ENCODE measurements at places on chromosomes 3 and 15.

DNA sequence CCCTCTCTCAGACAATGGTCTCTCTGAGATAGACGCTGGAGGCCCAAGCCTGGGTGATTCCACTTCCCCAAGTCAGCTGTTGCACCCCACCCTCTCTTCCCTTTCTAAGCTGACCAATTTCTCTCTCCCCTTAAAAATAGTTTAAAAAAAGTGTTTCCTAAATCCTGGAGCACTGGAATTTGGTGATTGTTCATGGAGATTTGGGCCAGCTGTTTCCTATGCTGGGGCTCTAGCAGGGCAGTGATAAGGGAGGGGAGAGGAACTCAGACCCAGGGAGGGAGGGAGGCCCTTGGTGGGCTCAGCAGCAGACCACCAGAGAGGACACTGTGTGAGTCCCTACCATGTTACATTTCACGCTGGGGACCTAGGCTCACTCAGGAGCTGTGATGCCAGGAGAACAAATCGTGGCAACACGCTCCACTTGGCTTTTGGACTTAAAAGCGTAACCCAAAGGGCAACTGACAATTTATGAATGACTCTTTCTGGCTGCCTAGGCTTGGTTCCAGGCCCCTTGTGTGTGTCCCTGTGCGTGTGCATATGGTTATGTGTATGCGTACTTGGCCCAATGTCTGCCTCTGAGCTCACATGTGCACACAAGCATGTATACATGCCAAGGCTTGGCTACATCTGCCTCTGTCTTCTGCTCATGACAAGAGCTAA, 59.8 kb upstream of the INSYN1 start:
- no peaks in the 10 kb centered on the region for H3K36me3 ChIP-seq
- H3K27ac ChIP-seq, result no peak overlapping the region
- H3K4me1 ChIP-seq, result no peaks in the 10 kb centered on the region
- H3K27me3 ChIP-seq, result peaks cover 8% of the 10 kb centered on the region

- no peaks in the 10 kb centered on the region for H3K27me3 ChIP-seq
- H3K36me3 ChIP-seq, result no peaks in the 10 kb centered on the region
- no peak overlapping the region for H3K4me3 ChIP-seq
- H3K4me1 ChIP-seq, result no peaks in the 10 kb centered on the region
These were observed 45.5 kb downstream of the PPM1L start for GRCh38 chr3:160801386-160802118.

- no peak overlapping the region for H3K4me3 ChIP-seq
- no peaks in the 10 kb centered on the region for H3K4me1 ChIP-seq
- H3K27me3 ChIP-seq, result no peaks in the 10 kb centered on the region
- H3K36me3 ChIP-seq, result no peaks in the 10 kb centered on the region
These were observed 26.4 kb downstream of the NUP210 start for GRCh38 chr3:13393427-13394360.

GRCh38 chr3:77204788-77205187, 164.9 kb downstream of the ROBO2 start:
- no peaks in the 10 kb centered on the region for H3K27me3 ChIP-seq
- no peak overlapping the region for H3K4me3 ChIP-seq
- H3K36me3 ChIP-seq, result no peaks in the 10 kb centered on the region

DNA sequence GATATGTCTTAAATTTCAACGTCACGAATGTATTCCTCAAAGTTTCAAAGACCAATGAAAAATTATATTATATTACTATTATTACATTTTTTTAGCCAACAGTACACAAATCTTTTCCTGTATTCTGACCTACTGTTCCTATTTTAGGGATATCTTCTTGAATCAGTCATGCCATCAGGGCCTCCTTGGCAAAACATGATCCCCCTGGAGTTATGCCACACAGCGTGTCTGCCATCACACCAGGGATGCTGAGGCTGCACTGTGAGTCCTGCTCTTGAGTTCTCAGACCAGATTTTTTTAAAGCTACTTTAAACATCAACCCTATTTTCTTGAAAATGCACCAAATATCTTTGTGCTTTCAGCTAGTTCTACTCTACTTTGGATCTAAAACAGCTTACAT, 425.9 kb upstream of the ZNF385D start:
- DNase-seq, result no peak
- no peak overlapping the region for H3K27ac ChIP-seq
- H3K36me3 ChIP-seq, result no peaks in the 10 kb centered on the region
- no peaks in the 10 kb centered on the region for H3K27me3 ChIP-seq

DNA sequence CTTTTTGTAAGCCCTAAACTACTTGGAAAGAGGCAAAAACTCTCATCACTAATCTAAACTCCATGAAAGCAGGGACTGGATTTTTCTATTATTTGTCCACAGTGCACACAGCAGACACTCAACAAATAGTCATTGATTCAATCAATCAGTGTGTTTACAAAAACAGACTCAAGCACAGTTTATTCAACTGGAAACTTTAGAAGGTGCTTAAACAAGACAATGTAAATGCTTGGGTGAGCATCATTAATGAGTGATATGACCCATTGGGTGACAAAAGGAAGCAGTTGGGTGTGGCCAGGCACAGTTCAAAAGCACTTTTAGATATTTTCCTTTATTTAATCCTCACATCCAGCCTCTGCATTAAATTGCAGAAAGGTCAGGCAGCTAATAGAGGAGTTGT, 32.0 kb upstream of the PPP4R2 start:
- H3K27ac ChIP-seq, result no peak overlapping the region
- no peaks in the 10 kb centered on the region for H3K4me1 ChIP-seq
- H3K27me3 ChIP-seq, result no peaks in the 10 kb centered on the region
- no peak overlapping the region for H3K4me3 ChIP-seq

DNA sequence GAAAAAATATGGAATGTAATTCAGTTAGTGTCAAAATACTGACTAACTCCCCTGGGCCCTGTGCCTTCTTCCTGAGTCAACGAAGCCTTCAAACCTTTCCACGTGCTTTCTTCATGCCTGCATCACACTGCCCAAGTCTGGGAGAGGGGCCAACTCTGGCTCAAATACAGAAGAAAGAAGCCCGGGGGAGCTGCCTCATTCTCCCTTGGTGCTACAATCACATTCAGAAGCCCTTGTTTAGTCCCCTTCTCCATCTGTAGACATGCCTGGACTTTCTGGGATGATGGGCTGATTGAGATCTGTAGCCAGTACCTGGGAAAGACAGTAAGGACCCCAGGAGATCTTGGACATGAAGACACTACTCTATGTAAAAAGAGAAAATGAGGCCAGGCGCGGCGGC, 77.8 kb upstream of the GSK3B start:
- no peak overlapping the region for H3K4me3 ChIP-seq
- H3K36me3 ChIP-seq, result no peaks in the 10 kb centered on the region
- H3K4me1 ChIP-seq, result peaks cover 22% of the 10 kb centered on the region

DNA sequence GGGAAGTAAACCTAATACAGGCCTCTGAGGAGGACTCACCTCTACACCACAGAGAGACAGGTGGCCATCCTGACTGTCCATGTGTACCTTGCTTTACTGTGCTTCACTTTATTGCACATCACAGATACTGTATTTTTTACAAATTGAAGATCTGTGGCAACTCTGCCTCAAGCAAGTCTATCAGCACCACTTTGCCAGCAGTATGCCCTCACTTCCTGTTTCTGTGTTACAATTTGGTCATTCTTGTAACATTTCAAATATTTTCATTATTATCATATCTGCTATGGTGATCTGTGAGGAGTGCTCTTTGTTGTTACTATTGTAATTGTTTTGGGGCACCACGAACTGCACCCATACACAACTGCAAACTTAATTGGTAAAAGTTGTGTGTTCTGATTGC, 78.0 kb downstream of the BBX start:
- DNase-seq, result no peak
- no peaks in the 10 kb centered on the region for H3K27me3 ChIP-seq
- no peak overlapping the region for H3K27ac ChIP-seq
- no peak overlapping the region for H3K4me3 ChIP-seq

- H3K36me3 ChIP-seq, result no peaks in the 10 kb centered on the region
- no peaks in the 10 kb centered on the region for H3K27me3 ChIP-seq
- H3K4me1 ChIP-seq, result peaks cover 2% of the 10 kb centered on the region
- DNase-seq, result no peak
These were observed 186.0 kb downstream of the TNIK start for GRCh38 chr3:171274222-171274621.

GRCh38 chr3:169034401-169034800, 629.1 kb downstream of the MECOM start:
- H3K27me3 ChIP-seq, result no peaks in the 10 kb centered on the region
- no peak overlapping the region for H3K27ac ChIP-seq
- DNase-seq, result peak; percentile 71
- no peaks in the 10 kb centered on the region for H3K36me3 ChIP-seq

GRCh38 chr3:176554264-176554663, 643.0 kb downstream of the TBL1XR1 start:
- H3K36me3 ChIP-seq, result no peaks in the 10 kb centered on the region
- no peaks in the 10 kb centered on the region for H3K27me3 ChIP-seq

DNA sequence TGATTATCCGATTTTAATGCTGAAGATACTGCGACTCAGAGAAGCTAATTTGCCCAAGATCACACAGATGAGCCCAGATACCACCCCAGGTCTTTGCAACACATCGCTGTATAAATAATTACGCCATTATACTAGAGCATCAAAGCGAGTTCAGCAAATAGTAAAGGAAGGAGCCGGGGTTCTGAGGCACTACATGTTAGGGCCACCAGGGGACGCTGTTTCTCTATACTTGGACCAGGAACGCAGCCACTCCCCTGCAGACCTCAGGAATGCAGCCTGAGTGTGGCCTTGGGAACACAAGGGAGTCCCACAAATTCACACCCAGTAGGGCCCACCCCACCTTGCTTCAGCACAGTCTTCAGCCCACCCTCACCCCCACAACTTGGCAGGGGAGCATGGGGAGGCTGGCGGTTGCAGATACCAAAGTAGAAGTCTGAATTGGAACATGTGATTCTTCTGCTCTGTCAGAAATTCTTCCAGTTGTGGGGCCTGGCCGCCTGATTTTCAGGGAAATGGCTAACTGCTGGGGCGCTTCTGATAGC, 57.8 kb upstream of the RYK start:
- H3K36me3 ChIP-seq, result no peaks in the 10 kb centered on the region
- H3K4me3 ChIP-seq, result peak overlapping the region; percentile 19
- H3K27ac ChIP-seq, result peak overlapping the region; percentile 47
- DNase-seq, result peak; percentile 82

- no peaks in the 10 kb centered on the region for H3K36me3 ChIP-seq
- H3K4me1 ChIP-seq, result no peaks in the 10 kb centered on the region
- peak; percentile 22 for DNase-seq
- no peak within 1 kb of the TSS for H3K27ac ChIP-seq
- H3K27me3 ChIP-seq, result peaks cover 20% of the 10 kb centered on the region
- no peak within 1 kb of the TSS for H3K4me3 ChIP-seq
These were observed at the start of gene INSYN1 for GRCh38 chr15:73753250-73754130. TSS of gene INSYN1 (minus strand) at chr15:73753351. CDS start at chr15:73751130, 2,221 bp downstream.

GRCh38 chr3:5071061-5071460, 51.0 kb upstream of the ARL8B start:
- H3K27me3 ChIP-seq, result no peaks in the 10 kb centered on the region
- H3K4me3 ChIP-seq, result no peak overlapping the region

- no peak overlapping the region for H3K27ac ChIP-seq
- no peaks in the 10 kb centered on the region for H3K36me3 ChIP-seq
- no peaks in the 10 kb centered on the region for H3K4me1 ChIP-seq
These were observed 146.0 kb upstream of the SMAD3 start for GRCh38 chr15:66919421-66919820.

DNA sequence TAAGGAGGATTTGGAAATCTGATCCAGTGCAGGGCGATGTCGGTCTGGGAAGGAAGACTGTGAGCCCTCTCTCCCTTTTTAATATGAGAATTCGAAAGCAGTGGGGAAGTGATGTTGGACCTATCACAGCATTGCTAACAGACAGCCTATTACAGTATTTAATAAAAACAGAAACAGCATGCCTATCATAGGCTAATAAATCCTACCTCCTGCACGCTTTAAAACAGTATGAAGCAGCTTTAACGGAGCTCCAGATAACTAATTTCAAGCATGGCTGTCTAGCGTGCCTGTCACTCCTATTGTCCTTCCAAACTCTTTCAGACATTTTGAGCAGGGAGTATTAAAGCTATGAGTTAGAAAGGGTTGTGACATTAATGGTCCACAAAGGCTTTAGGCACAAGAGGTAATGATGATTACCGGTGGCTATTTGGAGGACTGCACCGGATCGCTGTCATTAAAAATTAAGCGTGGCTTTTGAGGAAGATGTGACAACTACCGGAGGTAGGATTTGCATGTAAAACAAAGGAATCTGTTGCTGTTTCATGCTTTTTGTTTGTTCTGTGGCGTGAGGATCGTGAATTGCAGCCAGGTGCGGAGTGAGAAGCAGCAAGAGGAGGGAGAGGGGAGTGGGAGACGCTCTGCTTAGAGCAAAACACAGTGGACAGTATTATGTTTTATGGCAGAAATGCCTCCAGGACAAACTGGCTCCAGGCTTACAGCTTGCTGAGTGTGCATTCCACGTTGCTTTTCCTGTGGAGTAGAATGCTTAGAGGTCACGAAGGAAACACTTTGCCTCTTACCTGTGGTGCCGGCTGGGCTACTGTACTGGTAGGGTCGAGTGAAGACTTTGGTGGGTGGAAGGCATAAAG, at the start of gene KCNMB2:
KCNMB2 (plus strand) TSS at position 226 of the 869 bp plus-strand sequence.
- H3K4me1 ChIP-seq, result no peaks in the 10 kb centered on the region
- no peaks in the 10 kb centered on the region for H3K27me3 ChIP-seq

DNA sequence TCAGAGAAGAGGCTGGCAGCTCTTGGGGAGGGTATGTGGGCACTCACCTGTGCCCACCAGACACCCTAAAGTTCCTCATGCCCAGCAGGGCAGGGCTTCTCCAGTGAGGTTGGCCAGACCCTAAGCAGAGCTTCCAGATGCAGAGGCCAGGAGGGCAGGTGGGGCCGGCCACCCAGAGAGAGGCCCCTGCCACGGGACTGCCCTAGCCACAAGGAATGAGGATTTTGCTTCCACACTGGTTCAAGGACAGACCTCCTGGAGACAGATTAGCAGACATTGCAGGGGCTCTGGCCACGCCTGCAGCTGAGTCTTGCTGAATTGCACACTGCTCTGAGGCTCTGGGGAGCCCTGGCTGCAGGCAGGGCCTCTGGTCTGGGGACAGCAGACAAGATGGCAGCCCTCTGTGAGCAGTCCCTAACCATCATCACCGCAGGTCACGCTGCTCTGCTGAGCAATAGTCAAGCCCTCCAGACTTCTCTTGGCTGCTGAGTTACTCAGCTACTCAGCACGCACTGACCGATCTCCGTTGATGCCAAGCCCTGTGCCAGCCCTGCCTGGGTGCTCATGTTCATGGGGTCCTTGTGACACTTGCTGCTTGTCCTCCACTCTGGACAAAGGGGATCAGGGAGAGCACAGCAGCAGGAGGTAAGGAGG, 117.4 kb upstream of the ABHD17C start:
- H3K27ac ChIP-seq, result no peak overlapping the region
- H3K4me1 ChIP-seq, result no peaks in the 10 kb centered on the region
- no peak for DNase-seq
- no peaks in the 10 kb centered on the region for H3K27me3 ChIP-seq

DNA sequence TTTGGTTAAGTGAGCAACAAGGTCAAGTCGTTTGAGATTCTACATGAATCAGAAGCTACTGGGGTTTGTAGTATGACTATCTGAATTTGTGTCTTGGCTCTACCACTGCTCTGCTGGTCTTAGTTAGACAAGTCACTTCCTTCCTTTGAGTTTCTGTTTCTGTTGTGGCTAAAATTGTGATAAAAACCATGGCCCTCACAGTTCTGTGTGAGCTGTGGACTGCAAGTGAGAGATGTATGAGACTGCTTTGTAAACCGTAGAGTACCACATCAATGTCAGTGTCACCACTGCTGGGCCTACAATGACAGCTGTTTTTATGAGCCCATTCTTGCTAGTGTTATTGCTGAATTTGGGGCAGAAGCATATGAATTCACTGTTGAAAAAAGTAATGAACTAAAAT, 32.7 kb downstream of the RARB start:
- no peak overlapping the region for H3K4me3 ChIP-seq
- H3K36me3 ChIP-seq, result no peaks in the 10 kb centered on the region
- peaks cover 12% of the 10 kb centered on the region for H3K4me1 ChIP-seq
- H3K27me3 ChIP-seq, result no peaks in the 10 kb centered on the region
- DNase-seq, result no peak
